ENCODE measurements at places on chromosomes 1 and 21.

DNA sequence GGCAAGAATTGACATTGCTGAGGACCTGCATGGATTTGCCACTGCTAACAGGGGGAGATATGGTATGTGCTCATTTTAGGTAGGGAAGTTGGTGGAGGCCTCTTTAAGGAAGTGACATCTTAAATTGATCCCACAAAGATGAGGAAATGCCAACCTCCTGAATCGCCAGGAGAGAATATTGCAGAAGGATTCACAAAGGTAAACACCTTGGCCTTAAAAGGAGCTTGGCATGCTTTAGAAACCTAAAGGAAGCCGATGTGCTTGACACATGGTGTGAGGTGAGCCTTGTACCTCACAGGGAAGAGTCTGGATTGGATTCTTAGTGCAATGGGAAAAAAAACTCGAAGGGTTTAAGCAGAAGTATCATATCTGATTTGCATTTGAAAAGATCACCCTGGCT is 470.5 kb upstream of the DAB1 start:
- DNase-seq = no peak

- no peak for DNase-seq
Observed at GRCh38 chr1:223176437-223176836, 33.4 kb upstream of the TLR5 start.

DNA sequence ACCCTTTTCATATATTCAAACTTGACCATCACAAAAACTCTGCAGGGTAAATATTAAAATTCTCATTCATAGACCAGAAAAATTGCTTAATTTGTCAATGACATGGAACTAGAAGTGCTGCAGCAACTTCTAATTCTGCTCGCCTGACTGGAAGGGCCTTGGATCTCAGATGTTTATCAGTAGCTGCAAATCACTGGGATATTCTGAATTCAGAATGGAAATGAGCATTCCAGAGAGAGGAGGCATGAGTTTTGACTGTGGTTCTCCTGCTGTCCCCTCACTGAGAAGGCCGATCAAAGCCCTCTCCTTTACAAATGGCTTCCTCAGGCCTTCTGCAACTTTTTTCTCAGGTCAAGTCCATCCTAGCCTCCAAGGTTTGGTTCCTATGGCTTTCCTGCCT is 171.3 kb upstream of the FAM78B start:
- DNase-seq = no peak

GRCh38 chr1:101506541-101507164 is 269.8 kb downstream of the S1PR1 start:
- peak; percentile 8 for DNase-seq

DNA sequence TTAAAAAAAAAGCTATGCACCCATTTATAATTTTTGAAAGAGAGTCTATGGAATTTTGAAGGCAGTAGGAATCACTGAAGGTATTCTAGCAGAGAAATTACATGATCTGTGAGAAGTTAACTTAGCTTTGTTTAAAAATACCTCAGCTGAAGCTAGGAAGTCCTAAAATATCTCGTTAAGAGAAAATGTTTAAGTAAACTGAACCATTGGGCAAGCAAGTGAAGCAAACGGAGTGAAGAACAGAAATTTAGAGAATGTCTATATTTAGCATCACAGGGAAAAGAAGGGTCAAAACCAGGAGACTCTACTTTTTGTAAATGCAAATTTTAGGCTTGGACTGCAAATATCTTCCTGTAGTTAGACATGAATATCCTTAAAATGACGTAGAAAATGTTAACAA is 230.8 kb downstream of the HMCN1 start:
- DNase-seq = no peak

- DNase-seq = peak; percentile 10
Observed at GRCh38 chr1:108877348-108878159, 769 bp downstream of the GPSM2 start.

GRCh38 chr1:184380468-184380867 is 6.4 kb upstream of the C1orf21 start:
- DNase-seq = no peak

DNA sequence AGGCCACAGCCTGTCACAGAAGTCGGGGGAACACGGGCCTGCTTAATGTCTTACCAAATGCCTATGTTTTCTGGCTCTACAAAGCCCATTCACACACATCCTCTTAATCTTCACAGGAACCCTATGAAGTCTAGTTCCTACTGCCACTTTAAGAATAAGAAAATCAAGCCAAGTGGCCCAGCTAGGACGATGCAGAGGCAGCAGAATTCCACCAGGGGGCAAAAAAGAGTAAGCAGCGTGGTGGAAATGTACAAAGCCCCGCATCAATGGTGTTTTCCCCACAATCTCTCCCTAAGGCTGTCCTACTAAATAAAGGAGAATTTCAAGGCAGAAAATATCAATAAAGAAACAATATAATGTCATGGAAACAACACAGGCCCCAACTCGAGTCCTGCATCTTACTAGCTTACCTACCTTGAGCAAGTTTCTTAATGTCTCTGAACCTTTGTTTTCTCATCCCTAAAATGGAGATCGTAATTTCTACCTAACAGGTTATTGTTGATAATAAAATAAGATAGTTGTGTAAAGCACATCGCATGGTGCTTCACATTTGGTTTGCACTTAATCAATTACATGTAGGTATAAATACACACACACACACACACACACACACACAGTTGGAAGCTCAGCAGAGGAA is 21.4 kb downstream of the SEC16B start:
- DNase-seq = peak; percentile 69

DNA sequence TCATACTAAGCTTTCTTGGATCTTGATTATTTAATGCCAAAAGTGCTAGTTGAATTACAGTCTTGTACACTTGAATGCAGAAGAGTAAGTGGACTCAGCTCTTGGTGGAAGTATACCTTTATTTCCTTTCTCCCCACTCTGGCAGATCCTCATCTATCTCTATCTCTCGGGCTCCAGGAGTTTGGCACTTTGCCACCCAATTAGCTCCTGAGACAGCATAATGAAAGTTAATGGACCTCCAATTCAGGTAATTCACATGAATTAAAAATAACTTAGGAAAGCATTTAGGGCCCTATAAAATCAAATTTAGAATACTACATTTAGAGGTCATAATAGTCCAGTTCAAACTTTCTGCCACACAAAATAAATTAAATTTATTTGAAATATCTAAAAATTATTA is 67.4 kb downstream of the OLFM3 start:
- DNase-seq = no peak

- peak; percentile 76 for DNase-seq
Observed at GRCh38 chr1:202860744-202861419, 28.1 kb downstream of the RABIF start.

GRCh38 chr1:151251656-151252470 is 2.7 kb upstream of the PSMD4 start:
- peak; percentile 81 for DNase-seq

- DNase-seq = no peak
Observed at GRCh38 chr21:26587736-26588201, 14.7 kb upstream of the CYYR1 start.

DNA sequence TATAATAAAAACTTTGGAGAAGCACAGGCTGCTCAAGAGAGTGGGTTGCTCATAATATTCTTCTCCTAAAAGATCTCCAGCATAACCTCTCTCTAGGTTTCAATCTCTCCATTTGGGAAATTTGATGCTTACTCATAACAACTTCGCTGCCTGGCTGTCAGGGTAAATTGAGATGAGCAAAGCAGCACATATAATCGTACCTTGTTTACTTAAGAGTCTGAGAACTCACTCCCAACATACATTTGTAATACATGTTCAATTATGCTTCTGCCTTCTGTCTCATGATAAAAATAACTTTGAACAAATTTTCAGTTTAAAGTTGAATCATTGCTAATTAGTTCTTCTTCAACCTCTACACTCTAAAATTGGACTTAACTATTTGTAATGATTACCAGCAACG is 68.9 kb downstream of the DUSP10 start:
- DNase-seq = no peak

DNA sequence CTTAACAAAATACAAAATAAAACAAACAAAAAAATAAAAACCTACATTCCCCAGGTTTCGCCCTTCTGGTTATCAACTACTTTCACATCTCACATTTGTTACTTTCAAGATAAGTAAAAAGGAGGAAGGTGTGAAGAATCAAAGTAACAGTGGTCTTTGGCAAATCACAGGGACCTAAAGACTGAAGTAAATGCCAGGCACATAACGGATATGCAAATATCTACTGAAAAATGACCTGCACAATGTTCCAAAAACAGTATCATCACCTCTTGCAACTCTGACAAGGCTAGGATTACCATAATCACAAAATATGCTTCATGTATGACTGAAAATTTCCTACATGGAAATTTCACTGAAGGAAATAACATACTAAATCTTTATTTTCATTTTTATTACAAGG is 29.3 kb downstream of the COP1 start:
- no peak for DNase-seq

DNA sequence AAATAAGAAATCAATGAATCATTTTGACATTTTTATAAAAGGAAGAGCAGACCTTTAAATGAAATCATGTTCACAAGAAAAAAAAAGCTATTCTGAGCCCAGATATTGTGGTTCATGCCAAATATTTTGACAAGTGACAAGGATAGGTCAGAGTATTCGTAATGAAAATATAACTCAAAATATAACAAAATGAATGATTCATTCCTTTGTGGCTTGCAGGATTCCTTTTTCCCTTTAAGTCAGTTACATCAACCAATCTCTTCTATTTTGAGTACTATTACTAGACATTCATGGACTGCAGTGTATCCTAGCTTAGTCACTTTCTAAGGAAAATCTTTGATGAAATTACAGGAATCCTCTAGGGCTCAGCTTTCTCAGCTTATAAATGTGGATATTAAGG is 188.7 kb downstream of the COL11A1 start:
- DNase-seq = no peak

DNA sequence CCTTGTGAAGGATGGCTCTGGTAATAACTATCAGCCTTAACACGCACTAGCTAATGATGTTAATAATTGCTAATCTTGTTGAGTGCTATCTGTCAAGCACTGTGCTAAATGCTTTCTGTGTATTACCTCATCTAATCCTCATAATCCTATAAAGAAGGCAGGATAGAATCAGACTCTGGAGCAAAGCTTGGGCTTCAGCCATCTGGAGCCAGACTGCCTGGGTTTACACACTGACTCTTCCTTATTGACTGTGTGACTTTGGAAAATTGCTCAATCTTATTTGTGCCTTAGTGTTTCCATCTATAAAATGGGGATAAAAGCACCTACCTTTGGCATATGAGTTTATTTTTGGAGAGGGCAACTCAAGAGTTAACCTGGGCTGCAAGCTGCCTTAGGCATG is 216.1 kb downstream of the NUF2 start:
- no peak for DNase-seq

GRCh38 chr1:235270625-235271024 is 57.4 kb downstream of the ARID4B start:
- no peak for DNase-seq

GRCh38 chr21:42746240-42746592 is 92.8 kb downstream of the PDE9A start:
- no peak for DNase-seq

- DNase-seq = no peak
Observed at GRCh38 chr1:194366705-194367104, 1180.3 kb upstream of the B3GALT2 start.

- DNase-seq = no peak
Observed at GRCh38 chr1:89836252-89837035, 15.6 kb downstream of the LRRC8D start.

- DNase-seq = peak; percentile 26
Observed at GRCh38 chr1:59393211-59394180, 96.6 kb downstream of the FGGY start.

- no peak for DNase-seq
Observed at GRCh38 chr21:42248783-42249597, 30.1 kb downstream of the ABCG1 start.

GRCh38 chr21:31546443-31547170 is 112.9 kb upstream of the SOD1 start:
- DNase-seq = no peak

DNA sequence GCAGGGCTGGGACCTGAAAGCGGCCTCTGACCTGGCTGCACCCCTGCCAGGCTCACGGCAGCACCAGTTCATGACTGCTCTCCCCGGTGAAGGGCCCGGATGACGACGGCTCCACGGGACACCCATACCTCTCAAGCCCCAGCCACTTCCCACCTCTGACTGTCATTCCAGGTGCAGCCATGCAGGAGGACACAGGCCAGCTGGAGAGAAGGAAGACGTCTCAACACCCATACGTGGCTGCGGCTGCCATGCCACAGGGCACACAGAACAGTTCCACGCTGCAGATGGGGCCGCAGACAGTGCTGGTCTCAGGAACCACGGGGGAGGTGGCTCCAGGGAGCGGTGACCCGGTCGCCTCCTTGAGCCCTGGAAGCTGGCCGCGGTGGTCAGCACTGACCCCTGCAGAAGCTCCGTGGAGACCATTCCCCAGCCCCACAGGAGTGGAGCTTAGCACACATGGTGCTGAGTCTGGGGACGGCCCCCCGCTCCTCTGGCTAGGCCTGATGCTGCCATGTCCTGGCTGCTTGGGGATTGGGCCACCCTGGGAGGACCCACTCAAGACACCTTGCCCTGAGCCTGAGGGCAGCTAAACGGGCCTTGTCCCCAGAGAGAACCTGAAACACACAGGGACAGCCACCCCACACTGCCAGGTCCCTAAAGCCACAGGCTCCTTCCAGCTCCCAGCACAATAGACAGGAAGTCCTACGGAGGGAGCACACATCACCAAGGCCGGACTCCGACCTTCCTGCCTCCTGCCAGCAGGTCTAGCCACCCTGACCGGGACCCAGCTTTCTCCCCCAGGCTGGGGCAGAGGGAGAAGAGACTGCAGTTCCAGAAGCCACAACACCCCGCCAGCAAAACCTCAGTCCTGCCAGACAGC is 8.6 kb downstream of the WNT9A start:
- no peak for DNase-seq

GRCh38 chr1:43522431-43522775 is 8.3 kb upstream of the PTPRF start:
- no peak for DNase-seq

DNA sequence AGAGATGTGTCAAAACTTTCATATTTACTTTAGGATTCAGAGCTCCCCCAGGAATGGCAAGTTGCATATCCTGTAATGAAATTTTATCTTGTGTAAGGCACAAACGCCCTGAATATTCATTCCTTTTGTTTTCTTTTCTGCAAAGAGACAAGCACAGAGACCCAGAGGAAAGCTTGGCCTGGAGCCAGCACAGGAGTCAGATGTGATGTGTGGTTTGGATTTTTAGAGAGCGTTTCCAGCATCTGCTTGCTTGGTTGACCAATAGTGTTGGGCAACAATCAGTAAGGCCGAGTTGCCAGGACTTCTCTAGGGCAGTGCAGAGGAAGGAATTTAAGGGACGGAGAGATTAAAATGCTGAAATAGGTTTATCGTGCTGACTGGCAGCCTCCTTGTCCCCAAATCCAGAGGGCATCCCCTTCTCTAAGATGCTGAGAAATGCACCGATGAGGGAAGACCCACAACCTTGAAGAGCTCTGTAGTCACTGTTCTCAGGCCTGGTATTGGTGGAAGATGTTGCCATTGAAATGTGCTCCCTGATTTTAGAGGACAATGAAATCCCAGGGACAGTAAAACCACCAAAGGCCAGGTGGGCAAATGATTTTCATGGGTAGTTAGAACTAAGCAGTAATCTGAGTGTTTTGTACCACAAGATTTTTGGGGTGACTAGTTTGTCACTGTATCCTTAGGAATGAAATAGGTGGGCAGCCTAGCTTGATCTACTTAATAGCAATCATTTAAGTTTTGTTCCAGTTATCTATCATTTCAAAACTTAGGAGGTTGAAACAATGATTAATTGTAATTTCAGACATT is 37.9 kb upstream of the RHOU start:
- DNase-seq = no peak

Measured in NCI-H2081 (cell line).